Suprapubic skin (tissue), 4 donors: ENCODE measurements at places on chromosomes 7 and 10.

GRCh38 chr10:33335801-33336581, 1.5 kb upstream of the NRP1 start:
- peak; percentile 74 for DNase-seq

GRCh38 chr7:77439572-77439971, 23.4 kb upstream of the GSAP start:
- no peak for DNase-seq

DNA sequence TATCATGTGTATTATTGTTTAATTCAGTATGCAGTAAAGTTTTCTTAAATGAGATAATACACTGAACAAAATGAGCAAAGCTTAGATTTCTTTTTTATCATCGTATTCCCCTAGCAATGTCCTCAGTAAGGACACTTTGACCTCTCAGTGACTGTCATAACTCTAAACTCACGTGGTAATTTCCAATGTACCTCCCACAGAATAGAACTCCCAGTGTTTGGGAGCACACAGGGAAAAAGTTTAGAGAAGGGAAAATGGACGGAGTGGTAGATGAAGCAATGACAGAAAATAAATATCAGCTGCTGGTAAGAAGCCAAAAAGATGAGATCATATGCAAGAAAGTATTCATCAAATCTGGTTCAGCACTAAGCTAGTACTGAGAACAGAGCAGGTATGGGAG, 758.6 kb upstream of the KCND2 start:
- DNase-seq, result no peak

GRCh38 chr7:148903504-148903903, 19.4 kb upstream of the EZH2 start:
- no peak for DNase-seq
